ENCODE measurements at places on chromosomes 3 and 15.

- no peak for DNase-seq
These were observed 13.7 kb upstream of the COL8A1 start for GRCh38 chr3:99624496-99625236.

DNA sequence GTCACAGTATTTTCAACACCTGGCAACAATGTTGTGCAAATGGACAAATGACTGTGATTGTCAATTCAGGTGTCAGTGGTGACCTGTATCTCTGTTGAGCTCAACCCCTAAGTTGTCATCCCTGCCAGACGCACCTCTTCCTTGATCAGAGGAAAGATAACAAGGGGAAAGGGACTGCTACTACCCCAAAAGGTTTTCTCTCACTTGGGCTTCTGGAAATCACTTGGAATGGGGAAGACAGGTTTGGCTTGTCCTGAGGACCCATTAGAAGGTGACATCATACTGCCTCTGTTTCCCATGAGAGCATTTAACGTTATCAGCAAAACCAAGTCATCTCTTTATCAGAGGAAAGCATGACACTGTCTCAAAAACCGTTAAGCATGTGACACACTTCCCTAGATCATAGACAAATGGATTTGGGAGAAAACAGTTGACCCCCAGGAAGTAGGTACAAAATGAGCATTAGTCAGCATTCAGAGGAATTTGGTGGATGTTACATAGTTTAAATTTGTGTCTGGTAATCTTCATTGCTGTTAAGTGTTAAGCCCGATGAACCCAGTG, 769.5 kb downstream of the GRM7 start:
- DNase-seq = no peak

DNA sequence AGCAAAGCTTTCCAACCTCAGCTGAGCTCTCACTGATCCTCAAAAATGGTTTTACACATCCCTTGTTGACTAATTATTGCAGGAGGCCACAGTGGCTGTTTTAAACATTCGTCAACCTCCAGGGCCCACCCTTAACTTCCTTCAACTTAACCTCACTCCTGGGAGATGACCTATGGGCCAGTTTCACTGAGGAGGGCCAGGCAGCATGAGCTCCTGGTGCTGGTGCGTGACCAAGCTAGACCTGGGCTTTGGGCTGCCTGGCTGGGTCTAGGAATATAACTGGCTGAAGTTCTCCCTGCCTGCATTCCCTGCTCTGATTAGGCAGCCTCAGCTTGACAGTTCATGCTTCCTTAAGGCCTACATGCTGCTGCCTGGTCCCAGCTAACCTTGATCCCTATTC, 273.7 kb upstream of the ATP11B start:
- DNase-seq = no peak

DNA sequence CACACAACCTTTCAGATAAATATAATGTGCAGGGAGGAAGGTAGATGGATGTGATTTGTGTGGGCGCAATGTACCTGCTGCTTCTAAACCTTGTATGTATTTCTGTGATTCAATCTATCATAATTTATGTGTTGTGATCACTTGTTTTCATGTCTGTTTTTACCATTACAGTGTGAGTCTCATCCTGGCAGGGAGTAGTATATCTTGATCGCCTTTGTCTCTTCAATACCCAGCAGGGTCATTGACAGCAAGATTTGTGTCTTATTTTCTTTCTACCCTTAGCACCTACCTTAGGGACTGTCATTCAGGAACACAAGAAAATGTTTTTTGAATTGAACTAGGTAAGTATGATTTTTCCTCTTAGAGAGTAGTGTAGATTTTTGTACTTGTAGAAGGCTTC, 83.7 kb upstream of the SELENOK start:
- DNase-seq = no peak

DNA sequence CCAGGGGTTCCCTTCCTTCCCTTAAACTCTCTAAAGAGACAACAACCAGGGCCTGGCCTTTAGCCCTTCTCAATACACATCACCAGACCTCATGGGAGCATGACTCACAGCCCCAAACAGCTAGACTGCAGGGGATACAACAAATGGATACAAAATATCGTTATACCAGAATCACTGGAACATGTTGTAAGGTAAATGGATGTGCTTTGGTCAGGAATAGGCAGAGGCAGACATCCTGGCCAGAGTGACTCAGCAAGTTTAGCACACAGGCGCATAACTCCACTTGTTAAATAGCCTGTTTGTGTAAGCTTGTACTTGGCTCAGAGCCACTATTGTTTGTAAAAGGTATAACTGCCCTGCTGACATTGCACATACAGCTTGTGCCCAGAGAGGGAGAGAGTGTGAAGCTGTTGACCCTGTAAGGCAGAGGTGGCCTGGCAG, 18.3 kb downstream of the TMED3 start:
- DNase-seq = peak; percentile 39

GRCh38 chr15:92909136-92909781, 9.1 kb downstream of the CHD2 start:
- DNase-seq = no peak

DNA sequence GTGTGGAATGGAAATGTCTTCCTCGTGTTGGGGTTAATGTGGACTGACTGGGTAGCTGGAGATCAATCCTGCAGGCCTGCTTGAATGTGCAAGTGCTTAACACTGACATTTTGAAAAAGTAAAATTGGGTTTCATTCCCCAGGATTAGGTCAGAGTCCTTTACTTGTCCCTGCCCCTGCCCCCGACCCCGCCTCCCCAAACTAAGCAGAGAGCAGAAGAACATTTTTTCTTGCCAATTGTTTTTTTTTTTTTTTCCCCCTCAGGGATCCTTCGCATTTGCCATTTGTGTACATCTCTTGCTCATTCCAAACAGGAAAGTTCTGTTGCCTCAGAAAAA, 147.0 kb upstream of the NR2F2 start:
- DNase-seq = no peak

DNA sequence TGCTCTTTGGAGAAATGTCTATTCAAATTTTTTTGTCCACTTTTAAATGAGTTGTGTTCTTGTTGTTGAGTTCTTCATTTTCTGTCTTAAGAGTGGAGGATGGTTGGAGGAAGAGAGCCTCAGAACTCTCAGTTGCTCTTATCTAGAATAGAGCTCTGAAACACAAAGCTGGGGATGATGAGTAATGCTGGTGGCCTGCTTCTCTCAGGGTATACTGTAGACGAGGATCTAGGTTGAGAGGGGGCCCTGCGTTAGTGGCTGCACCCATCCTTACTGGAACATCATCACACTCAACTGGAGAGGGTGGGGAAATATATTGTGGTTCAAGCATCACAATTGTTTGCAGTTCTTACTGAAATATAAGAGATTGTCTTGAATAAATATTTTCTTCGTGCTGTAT, 1.8 kb downstream of the SPTSSB start:
- no peak for DNase-seq

DNA sequence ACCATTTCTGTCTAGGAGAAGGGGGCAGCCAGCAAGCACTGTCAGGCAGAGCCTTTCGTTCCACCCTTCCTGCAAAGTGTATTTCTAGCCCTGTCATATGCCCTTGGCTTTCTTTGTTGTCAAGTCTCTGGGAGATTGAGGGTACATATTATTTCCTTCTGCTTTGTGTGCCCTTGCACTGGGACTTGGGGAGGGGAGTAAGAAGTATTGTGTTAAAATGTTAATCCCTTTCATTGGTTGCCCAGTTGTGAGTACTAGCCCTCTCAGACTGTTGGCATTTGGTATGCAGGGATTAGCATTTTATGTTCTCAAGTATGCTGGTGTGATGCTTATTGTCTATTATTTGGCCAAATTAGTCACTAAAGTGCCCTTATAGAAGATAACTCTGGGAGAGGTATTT, 63.9 kb downstream of the RBM6 start:
- no peak for DNase-seq

DNA sequence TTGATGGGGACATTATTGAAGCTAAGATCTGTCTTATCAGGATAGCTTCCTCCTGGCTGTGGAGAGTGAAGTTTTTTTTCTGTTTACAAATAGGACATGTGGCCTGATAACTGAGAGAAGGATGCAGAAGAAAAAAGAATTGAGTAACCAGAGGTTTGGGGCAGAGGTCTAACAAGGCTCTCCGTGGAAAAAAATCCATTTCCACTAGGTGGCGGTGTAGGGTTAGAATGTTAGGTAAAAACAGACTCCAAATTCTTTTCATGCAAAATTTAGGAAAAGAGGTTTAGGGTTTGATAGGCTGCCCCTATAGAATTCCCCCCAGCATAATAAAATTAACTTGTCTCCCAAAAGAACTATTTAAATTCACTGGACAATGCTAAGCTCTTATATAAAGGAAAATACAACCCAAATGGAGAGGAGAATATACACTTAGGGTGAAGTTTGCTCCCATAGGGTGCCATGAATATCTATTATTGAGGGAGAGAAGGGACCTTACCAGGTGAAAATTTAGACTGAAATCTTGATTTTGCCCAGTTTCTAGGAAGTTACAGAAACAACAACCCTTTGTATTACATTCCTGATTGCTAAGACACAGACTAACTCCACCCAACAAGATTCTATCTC, 1560.4 kb downstream of the OTOL1 start:
- no peak for DNase-seq

GRCh38 chr3:143699424-143699823, 148.8 kb downstream of the SLC9A9 start:
- DNase-seq = no peak

GRCh38 chr3:186628756-186629155, 11.4 kb upstream of the FETUB start:
- DNase-seq = no peak

GRCh38 chr3:171817074-171817800, 7.0 kb upstream of the PLD1 start:
- no peak for DNase-seq

DNA sequence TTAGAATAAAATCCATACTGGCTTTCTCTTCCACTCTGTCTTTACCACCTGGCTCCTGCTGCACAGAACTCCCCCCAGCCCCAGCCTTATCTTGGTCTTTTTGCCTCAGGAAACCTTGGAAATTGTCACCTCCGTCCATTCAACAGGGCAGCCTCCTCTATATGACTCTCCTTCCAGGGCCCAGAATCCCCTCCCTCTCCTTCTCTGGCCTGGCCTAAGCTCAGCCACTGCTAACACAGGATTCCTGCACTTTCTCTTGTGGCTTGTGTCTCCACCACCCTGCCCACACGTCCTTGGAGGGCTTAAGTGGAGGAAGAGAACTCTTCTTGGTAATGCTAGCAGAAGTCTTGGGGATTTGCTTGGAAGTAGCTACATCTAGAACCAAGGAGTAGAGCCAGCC, 1.5 kb upstream of the IL17RD start:
- no peak for DNase-seq

GRCh38 chr3:72782521-72782920, 65.7 kb downstream of the SHQ1 start:
- no peak for DNase-seq

DNA sequence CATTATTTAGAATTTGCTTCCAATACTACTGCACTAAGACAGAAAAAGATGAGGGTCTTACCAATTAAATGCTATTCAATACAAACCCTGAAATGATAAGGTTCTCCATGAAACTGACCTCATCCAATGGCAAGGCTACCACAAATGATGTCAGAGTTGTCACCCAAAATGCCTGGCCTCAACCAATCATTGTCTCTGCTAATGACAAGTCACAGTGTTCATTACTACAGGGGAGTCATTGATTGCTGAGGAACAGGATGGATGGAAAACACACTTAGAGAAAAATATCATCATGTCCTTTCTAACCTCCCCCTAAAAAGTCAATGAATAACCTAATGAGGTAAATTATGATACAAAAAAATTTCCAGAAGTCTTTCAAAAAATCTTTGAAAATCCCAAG, 91.0 kb downstream of the FOXP1 start:
- no peak for DNase-seq

- no peak for DNase-seq
These were observed 40.8 kb downstream of the PPM1L start for GRCh38 chr3:160796813-160797164.

DNA sequence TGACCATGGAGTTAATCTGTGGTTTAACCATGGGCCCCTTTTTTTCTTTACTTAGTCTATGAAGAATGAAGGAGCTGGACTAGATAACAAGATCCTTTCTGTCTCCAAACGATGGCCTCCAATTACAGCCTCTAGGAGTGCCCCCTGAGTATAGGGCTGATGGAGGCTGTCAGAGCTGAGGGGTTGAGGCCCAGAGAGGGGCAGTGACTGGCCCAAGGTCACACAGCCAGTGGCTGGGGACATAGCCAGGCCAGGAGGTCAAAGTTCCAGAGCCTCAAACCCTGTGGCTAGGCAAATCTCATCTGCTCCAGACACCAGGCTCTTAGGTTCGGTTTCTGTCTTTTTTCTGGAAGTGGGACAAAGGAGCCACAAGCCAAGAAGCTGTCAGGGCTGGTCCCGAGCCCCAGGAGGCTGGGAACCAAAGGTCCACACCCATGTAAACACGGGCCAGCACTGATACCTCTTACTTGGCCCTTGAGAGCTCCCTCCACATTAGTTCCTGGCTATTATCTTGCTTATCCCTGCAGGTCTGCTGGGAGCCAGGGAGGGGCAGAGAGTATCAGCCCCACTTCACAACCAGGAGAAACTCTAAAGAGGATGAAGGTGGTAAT, 10.3 kb downstream of the RHOV start:
- DNase-seq = no peak

GRCh38 chr3:64578062-64578770, 109.6 kb downstream of the ADAMTS9 start:
- DNase-seq = no peak

DNA sequence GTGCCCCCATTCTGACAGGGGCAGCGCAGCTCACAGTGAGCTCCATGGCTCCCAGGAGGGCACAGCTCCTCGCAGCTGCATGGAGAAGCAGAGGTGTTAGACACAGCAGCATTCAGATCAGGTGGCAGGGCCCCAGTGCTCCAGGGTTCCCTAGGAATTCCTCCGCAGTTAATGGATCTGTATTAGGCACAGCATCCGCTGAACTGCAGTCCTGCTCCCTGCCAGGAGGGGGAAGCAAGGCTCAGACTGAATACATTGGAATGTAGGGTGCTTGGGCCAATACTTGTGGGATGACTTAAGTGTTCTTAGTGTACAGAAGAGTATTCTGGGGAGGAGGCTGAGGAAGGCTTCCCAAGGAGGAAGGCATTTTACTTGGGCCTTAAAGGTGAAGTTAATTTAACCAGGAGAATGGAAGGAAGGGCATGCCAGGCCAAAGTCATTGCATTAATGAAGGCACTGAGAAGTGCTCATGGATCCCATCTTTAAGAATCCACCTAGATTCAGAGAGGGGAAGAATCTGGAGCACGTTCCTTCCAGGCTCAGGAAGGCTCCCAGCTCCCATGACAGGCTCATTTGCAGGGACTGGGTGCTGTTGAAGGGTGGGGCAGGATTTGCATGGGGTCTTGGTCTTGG, 111.6 kb downstream of the RAB11A start:
- DNase-seq = peak; percentile 49

DNA sequence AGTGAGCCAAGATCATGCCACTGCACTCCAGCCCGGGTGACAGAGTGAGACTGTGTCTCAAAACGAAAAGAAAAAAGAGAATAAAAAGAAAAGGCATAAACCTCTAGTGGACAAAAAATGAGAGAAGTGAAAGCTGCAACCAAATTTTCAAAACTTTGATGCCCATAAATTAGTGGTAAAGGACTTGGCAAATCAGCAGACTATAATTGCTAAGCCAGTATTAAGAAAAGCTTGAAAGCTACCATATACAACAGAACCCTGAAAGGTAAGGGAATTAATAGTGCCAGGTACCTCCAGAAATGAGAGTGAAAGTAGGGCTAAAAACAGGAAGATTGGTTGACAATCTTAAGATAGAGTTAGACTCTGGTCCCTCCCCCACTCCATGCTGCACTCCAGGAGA, 32.9 kb upstream of the SLC22A13 start:
- no peak for DNase-seq

- DNase-seq = no peak
These were observed 12.0 kb downstream of the SPPL2A start for GRCh38 chr15:50753463-50753862.
